Skeletal muscle tissue (tissue), 5 donors: ENCODE measurements at places on chromosomes 7 and 10. TPM values are rescaled to one million over a fixed set of nuclear protein-coding genes. Genes with fewer than 3 reads are reported as not detected.

Gene TAS2R3
- 3.7 TPM for total RNA-seq

Gene RBM48
- 11.0 TPM for total RNA-seq

Gene CDC123
- total RNA-seq, result 84.5 TPM

Gene NOLC1
- 26.6 TPM for total RNA-seq

Gene C10orf105
- not detected for total RNA-seq

Gene KCNIP2
- 2.1 TPM for total RNA-seq

Gene NYAP1
- total RNA-seq, result 3.1 TPM

Gene TMEM270
- total RNA-seq, result not detected

Gene GIMAP4
- 25.6 TPM for total RNA-seq

Gene LRCH4
- total RNA-seq, result 6.3 TPM

Gene AOAH
- 5.2 TPM for total RNA-seq

Gene PLA2G12B
- not detected for total RNA-seq

Gene ANXA8L1
- 0.52 TPM for total RNA-seq

Gene ENO4
- not detected for total RNA-seq

Gene SPAM1
- not detected for total RNA-seq

Gene CALN1
- 0.52 TPM for total RNA-seq

Gene FOXI2
- not detected for total RNA-seq
